HCT116 (cell line): ENCODE measurements at places on chromosomes 3 and 15.

GRCh38 chr3:36505393-36505792 is 125.1 kb downstream of the STAC start:
- no peak for DNase-seq

- no peak for DNase-seq
Measured at GRCh38 chr3:53102601-53103147, 27.6 kb downstream of the RFT1 start.

DNA sequence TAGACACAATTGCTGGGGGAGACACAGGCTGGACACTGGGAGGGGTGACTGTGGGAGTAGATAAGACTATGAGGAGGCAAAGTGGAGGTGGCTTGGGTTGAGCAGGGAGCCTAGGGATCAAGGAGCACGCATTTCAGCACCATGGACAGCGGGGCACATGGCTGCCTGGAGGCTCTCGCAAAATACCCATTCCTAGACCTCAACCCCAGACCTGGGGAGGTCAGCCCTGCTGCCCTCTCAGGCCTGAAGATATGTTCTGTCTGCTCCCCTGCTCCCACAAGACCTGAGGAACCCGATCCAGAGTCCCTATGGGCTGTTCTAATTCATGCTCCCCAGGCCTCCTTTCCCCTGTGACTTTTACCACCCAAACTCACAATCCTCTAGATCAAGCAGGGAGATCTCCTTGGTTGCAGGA is 16.0 kb upstream of the CPEB1 start:
- DNase-seq, result no peak

DNA sequence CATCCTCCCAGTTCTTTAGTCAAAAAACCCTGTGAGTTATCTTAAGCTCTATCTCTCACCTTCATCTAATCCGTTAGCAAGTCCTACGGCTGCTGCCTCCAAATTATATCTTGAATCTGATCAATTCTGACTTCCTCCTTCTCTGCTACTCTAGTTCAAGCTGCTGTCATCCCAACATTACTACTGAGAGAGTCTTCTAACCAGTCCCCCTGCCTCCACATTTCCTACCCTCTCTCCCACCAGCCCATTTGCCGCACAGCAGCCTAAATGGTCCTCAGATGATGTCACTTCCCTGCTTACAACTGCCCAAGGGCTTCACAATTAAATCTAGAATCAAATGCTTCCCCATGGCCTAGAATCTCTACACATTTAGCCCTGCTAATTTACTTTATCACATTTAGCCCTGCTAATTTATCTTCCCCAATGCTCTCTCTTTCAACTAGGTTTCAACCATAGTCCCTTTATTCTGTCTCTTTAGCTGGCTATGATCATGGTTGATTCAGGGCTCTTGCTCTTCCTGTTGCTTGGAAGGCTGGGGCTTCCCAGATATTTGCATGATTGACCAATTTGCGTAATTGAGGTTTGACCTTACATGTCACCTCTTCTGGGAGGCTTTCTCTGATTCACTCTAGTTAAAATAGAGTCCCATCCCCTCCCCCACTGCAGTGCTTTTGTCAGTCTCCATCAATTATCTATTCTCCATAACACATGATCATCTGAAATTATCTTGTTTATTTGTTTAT is 11.0 kb upstream of the ARL14 start:
- DNase-seq, result no peak

DNA sequence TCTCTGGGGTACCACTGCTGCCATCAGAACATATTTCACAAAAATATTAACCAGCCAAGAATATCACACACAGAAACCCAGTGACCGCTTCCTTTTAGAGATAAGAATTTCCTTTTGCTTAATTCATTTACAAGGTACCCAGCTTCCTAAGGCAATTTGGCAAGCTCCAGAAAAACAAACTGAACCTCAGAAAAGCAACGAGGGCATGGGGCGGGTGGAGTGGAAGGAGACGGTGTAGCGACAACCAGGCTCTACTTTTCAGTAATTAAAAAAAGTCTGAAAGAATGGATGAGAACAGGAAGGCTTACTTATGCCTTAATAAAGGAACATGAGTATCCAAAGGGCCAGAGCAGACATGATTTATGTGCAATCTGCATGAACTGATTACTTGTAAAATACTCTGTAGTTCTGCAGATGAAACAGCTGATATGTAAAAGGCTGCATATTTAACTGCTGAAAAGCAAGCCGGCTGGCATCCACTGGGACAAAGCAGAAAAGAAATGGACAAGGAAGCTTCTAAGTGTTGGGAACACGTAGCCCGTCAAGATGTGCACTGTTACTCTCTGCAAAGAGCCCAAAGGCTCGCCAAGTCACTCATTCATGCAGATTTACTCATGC is 18.6 kb downstream of the RFTN1 start:
- DNase-seq, result no peak

DNA sequence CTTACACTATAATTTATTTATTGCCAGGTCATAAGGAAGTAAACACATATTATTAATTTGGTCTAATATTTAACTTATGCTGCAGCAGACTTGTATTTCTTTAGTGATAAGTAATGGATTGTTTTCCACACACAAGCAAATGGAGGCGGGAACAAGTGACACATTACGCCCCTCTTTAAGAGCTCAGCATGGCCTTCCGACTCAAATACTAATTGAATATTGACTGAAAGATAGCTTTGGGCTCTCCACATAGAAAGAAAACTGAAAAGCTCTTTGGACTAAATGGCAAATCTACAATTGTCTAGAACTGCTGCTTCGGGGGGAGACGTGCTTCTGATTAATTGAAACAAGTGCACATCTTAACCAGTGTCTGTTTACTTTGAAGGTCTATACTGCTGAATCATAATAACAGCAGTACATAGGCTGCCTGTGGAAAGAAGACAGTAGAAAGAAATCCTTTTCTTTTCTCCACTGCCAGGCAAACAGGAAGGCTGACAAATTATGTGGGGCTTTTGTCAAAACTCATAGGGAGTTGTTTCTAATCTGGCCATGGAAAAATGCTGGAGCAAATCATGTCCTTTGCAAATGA is 15.9 kb downstream of the CADPS start:
- no peak for DNase-seq

DNA sequence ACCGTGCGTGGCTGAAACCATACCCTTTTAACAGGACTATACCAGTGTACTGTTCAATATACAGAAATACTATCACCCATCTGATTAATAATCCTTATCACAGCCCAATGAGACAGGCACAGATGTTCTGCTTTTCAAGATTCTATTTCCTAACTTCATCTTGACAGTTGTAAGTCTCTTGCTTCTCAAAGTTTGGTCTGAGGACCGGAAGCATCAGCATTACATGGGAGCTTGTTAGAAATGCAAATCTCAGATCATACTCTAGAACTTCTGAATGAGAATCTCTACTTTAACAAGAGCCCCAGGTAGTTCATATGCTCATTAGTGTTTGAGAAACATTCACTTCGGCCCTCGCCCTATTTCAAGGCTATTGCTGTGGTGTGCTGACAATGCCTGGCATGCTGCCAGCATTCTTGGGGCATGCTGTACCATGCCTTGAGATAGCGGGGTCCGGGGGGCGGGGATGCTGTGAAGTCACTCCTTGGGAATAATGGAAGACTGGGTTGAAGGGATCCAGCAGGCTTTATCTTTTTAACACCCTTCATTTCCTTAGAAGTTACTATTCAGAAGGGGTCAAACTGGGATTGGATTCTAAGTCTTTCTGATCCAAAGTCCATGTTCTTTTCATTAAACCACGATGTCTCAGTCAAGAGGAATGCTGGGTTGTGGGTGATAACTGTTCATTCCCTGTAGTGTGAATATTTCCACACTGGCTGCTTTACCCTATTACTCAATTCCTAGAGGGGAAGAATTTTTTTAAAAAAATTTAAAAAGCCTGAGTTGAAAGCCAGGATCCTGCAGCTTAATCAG is 194.7 kb downstream of the LPP start:
- DNase-seq, result peak; percentile 63

- DNase-seq, result no peak
Measured at GRCh38 chr3:52277972-52278509, 408 bp downstream of the WDR82 start.

GRCh38 chr3:102006812-102007485 is 157.6 kb downstream of the NFKBIZ start:
- DNase-seq, result no peak

- DNase-seq, result no peak
Measured at GRCh38 chr15:48062148-48062872, 58.5 kb upstream of the SLC24A5 start.

- no peak for DNase-seq
Measured at GRCh38 chr3:33047842-33048834, 48.8 kb downstream of the GLB1 start.

DNA sequence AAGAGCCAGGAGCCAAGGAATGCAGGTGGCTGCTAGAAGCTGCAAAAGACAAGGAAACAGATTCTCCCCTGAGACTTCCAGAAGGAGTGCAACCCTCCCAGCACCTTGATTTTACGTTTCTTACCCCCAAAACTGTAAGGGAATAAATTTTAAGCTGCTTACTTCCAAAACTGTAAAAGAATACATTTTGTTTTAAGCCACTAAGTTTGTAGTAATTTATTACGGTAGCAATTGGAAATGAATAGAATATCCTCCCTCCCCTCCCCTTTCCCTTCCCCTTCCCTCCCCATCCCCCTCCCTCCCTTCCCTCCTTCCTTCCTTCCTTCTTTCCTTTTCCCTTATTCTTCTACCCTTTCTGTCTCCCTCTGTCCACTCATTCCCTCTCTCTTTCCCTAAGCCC is 203.7 kb upstream of the CFAP20DC start:
- DNase-seq, result no peak

DNA sequence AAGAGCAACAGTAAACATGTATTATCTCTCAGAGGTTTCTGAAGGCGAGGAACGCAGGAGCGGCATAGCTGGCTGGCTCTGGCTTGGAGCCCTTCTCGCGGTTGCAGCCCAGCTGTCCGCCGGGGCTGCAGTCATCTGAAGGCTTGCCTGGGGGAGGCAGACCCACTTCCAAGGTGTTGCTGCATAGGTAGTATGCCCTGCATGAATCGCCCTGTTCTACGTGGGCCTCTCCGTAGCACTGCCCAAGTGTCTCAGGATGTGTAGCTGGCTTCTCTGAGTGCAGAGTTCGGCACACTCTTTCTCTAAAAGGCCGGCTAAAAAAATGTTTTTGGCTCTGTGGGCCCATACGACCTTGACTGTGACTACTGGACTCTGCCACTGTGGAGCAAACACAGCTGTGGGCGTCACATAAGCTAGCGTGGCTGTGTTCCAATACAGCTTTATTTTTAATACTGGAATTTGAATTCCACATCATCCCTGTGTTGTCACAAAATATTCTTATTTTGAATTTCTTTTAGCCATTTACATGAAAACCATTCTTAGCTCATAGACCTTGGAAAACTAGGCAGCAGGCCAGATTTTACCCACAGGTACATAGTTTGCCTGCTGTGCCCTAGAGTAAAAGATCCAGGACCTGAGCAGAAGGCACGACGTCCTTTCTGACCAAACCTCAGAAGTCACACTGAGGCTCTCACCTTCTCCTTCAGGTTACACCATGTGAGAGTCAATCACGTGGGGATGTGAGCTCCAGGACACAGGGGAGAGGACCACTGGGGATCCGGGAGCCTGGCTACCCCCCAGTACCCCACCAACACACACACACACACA is 55.9 kb downstream of the PGPEP1L start:
- DNase-seq, result no peak

GRCh38 chr15:48602358-48603122 is 43.0 kb downstream of the FBN1 start:
- DNase-seq, result no peak

DNA sequence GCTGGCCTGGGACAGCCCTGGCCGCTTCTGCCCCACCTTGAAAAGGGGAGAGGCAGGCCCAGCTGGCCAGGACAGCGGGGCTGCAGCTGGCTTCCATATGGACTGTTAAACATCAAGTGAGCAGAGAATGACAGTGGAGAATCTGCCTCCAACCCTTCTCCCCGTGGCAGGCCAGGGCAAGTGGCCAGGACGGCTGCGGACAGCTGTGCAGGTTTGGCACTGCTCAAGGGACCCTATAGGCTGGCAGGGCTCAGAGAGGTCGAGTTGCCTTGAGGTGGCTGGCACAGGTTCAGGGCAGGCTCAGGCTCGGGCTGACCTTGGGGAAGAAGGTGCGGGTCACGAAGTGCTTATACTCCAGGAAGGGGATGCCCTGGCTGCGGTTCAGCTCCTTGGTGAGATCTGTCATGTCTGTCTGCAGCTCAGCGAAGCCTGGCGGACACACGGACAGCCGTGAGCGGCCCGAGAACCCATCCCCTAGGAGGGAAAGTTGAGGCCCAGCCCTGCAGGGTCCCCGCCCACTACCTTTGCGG is 24.3 kb downstream of the H1-8 start:
- DNase-seq, result no peak

DNA sequence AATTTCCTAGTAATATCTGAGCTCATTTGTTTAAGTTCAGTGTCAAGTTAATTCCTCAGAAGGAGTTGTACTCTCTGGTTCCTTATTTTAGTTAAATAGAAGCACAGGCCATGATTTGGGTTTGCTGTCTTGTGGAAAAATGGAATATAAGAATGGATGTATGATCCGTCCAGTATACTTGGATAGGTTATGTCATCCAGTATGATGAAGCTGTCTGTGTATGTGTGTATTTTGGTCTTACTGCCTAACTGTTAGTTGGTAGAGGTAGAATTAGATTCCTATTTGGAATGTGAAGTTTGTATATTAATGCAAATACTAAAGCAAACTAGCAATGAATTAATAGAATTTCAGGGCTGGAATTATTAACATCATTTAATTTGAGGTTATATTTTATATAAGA is 7.9 kb downstream of the KBTBD8 start:
- no peak for DNase-seq

DNA sequence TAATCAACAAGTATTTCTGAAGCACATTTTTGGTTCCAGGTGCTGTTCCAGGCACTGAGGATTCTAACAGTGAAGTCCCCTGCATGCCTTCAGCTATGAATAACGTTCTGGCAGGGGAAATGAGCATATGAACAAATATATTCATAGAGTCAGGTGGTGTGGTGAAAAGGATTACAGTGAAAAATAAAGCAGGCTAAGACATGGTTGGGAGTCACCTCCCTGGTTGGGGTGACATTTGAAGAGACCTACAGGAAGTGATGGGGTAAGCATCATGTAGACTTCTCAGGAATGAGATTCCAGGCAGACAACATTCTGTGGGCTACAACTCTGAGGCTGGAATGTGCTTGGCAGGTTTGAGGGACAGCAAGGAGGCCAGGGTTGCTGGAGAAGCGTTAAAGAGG is 15.0 kb downstream of the FRMD4B start:
- DNase-seq, result no peak

DNA sequence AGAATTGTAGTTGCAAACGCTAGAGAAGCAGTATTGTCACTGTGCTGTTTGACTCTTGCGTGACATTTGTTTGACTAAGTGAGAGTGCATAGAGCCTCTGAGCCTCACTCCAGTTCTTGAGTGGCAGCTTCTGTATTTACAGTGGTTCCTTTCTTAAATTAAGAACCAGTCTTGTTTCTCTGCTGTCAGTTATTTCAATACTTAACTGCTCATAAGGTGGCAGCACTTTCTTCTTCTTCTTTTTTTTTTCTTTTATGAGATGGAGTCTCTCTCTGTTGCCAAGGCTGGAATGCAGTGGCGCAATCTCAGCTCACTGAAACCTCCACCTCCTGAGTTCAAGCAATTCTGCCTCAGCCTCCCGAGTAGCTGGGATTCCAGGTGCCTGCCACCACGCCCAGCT is 372.1 kb downstream of the LPP start:
- DNase-seq, result no peak

- no peak for DNase-seq
Measured at GRCh38 chr3:193929921-193930646, 205.9 kb upstream of the HES1 start.
